ENCODE measurements at places on chromosomes 3 and 15. TPM values are rescaled to one million over a fixed set of nuclear protein-coding genes. Genes with fewer than 3 reads are reported as not detected.
A peak's percentile ranks its signal among the peaks of the same experiment; 100 is the strongest.

FES gene
- total RNA-seq: 51.0 TPM

NUSAP1 gene
- total RNA-seq: 7.0 TPM

C3orf49 gene
- not detected for total RNA-seq

CPEB1 gene
- 2.7 TPM for total RNA-seq

RAB5A gene
- total RNA-seq: 68.9 TPM

LDHAL6B gene
- total RNA-seq: not detected

CMTM7 gene
- 49.9 TPM for total RNA-seq

PCOLCE2 gene
- total RNA-seq: 41.0 TPM

DNA sequence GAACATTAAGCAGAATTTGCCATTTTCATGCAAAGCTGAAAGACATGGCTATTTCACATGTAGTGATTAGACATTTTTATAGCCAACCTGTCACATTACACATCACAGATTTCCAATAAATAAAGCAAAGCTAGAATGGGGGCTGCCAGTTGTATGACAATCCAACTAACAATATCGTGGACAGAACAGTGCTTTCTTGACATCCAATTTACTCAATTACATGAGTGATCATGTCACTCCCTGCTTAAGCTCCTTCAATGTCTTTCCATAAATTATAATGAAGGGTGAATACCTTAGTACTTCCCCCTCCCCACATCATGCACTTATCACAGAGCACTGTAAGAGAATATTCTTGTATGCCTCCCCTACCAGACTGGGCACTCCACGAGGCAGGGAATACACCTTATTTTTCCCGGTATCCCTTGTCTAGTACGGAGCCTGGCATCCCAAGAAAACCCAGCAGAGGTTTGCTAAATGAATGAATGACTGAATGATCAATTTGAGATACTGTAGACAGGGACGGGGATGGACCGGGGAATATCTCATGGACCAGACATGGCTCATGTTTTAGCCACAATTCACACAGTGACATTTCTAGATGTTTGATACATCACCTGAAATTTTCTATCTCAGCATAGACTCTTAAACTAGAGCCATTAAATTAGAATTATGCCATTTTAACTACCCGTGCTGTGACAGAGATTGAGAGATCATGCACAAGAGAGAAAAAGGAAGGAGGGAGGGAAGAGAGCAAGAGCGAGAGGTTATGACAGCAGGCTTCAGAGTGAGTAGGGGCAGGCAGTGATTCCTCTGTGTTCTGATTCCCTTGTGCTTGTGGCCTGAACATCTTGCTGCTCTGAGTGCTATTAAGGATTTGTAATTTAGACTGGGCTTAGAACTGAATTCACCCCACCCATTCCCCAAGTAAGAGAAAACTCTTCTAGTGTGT, 77.7 kb downstream of the EPHB1 start:
- no peaks in the 10 kb centered on the region for H3K36me3 ChIP-seq
- no peak for DNase-seq
- no peak overlapping the region for H3K4me3 ChIP-seq
- H3K27ac ChIP-seq: no peak overlapping the region
- no peaks in the 10 kb centered on the region for H3K27me3 ChIP-seq

DNA sequence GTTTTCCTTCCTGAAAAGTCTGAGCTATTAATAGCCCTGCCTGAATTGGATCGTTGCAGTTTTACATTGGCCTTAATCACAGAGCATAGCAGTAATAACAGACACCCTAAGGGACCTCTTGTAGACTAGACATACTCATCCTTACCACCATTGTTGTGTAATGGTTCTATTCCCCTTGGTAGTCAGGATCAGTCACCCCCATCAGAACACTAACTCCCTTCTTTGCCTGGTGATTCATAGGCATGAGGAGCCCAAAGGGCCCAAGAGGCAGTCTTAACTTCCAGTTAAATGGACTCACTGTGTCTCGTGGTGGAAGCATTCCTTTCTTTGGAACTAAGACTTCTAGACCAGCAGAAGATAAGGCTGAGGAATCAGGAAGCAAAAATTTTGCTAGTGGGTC, 20.2 kb downstream of the CGGBP1 start:
- no peak for DNase-seq
- H3K27ac ChIP-seq: no peak overlapping the region
- H3K4me3 ChIP-seq: no peak overlapping the region
- H3K4me1 ChIP-seq: no peaks in the 10 kb centered on the region
- no peaks in the 10 kb centered on the region for H3K27me3 ChIP-seq
- no peaks in the 10 kb centered on the region for H3K36me3 ChIP-seq

GRCh38 chr3:87361956-87362355, 85.6 kb upstream of the POU1F1 start:
- no peaks in the 10 kb centered on the region for H3K36me3 ChIP-seq
- H3K4me1 ChIP-seq: no peaks in the 10 kb centered on the region
- H3K27me3 ChIP-seq: no peaks in the 10 kb centered on the region
- H3K27ac ChIP-seq: no peak overlapping the region
- no peak for DNase-seq

GRCh38 chr3:195021692-195022091, 249.3 kb downstream of the XXYLT1 start:
- no peak overlapping the region for H3K4me3 ChIP-seq
- H3K4me1 ChIP-seq: no peaks in the 10 kb centered on the region
- no peak for DNase-seq
- H3K27me3 ChIP-seq: no peaks in the 10 kb centered on the region
- H3K27ac ChIP-seq: no peak overlapping the region

GRCh38 chr3:177681852-177682251, 484.6 kb upstream of the TBL1XR1 start:
- H3K27ac ChIP-seq: no peak overlapping the region
- no peaks in the 10 kb centered on the region for H3K36me3 ChIP-seq
- H3K4me1 ChIP-seq: peaks cover 20% of the 10 kb centered on the region
- no peaks in the 10 kb centered on the region for H3K27me3 ChIP-seq

DNA sequence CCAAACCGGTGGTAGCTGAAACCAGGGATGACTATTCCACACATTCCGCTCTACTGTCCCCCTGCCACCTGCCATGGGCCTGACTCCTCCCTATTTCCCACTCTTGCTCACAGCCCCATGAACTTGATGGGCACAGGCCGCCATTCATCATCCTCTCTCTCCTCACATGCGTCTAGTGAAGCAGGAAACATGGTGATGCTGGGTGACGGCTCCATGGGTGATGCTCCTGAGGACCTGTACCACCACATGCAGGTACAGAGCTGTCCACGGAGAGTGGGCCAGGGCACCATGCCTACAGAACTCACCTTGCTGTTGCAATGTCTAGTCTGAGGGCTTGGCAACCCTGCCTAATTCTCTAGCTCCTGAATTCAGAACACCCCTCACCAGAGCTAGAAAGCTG, 23.3 kb upstream of the MANF start:
- H3K4me1 ChIP-seq: no peaks in the 10 kb centered on the region
- no peak overlapping the region for H3K4me3 ChIP-seq
- no peak overlapping the region for H3K27ac ChIP-seq
- no peaks in the 10 kb centered on the region for H3K36me3 ChIP-seq
- no peaks in the 10 kb centered on the region for H3K27me3 ChIP-seq

DNA sequence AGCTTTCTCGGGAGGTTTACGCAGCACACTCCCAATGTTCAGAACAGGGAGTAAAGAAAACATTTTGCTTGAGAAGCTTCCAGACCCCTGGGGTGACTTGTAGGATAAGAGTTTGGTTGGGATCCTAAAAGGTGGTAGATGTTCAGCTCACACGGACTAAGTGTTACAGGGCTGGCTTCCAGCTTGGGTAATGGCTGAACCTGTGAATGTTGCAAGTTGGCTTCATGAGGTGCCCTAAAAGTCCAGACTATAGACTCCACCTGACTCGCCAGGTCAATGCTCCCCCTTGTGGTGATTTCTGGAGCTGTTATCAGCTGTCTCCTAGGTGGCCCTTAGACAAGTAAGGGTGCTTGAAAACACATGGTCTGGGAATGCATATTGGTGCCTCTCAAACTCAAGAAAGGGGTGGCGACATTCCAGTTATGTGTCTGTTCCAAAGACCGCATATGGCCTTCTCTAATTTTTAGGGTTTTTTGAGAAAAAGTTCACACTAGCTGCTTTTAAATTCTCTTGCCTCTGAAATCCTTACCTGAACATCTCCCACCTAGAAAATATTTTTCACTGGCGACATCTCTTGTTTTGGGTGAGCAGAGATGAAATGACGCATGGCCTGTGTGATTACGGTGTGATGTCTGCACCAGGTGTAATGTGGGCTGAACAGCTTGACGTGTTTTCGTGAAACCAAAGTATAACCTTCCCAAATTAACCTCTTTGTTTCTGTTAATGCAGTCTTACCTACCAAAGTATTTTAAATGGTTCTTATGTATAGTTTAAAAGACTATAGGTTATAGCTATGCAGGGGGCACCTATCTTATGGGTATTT, 175.7 kb upstream of the KBTBD8 start:
- no peaks in the 10 kb centered on the region for H3K27me3 ChIP-seq
- peaks cover 7% of the 10 kb centered on the region for H3K4me1 ChIP-seq
- no peaks in the 10 kb centered on the region for H3K36me3 ChIP-seq
- DNase-seq: peak; percentile 61
- H3K27ac ChIP-seq: no peak overlapping the region

GRCh38 chr3:156782921-156783320, 43.2 kb upstream of the LEKR1 start:
- no peak for DNase-seq
- no peak overlapping the region for H3K27ac ChIP-seq

DNA sequence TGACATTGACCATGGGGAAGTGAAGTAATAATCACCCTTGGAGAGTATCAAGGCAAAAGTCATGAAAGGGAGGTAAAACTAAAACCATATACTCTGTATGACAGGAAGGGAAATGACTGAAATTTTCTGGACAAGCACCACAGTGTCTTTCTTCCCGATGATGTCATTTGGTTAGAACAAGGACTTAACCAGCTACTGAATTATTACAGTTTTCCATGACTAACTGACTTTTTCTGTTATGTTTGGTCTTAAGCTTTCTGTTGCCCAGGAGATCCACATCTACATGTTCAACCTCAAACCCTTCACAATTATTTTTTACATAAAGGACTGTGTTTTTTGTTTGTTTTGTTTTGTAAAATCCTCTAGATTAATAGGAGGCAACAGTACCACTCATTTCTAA, 191.9 kb upstream of the IL12A start:
- H3K36me3 ChIP-seq: no peaks in the 10 kb centered on the region
- H3K27me3 ChIP-seq: no peaks in the 10 kb centered on the region
- H3K27ac ChIP-seq: peak overlapping the region; percentile 79
- peaks cover 20% of the 10 kb centered on the region for H3K4me1 ChIP-seq
- no peak overlapping the region for H3K4me3 ChIP-seq

GRCh38 chr3:15505479-15506165, 15.9 kb downstream of the COLQ start:
- H3K27me3 ChIP-seq: no peaks in the 10 kb centered on the region
- no peak for DNase-seq
- no peaks in the 10 kb centered on the region for H3K36me3 ChIP-seq
- peaks cover 2% of the 10 kb centered on the region for H3K4me1 ChIP-seq

GRCh38 chr3:135917076-135917475, 48.5 kb upstream of the PPP2R3A start:
- no peaks in the 10 kb centered on the region for H3K36me3 ChIP-seq
- H3K27ac ChIP-seq: no peak overlapping the region
- H3K4me1 ChIP-seq: no peaks in the 10 kb centered on the region
- H3K4me3 ChIP-seq: no peak overlapping the region
- no peaks in the 10 kb centered on the region for H3K27me3 ChIP-seq

- no peaks in the 10 kb centered on the region for H3K27me3 ChIP-seq
- H3K36me3 ChIP-seq: no peaks in the 10 kb centered on the region
- DNase-seq: no peak
- H3K4me3 ChIP-seq: peak within 1 kb of the TSS; percentile 68
Observed at GRCh38 chr3:72446218-72447058, 401.8 kb downstream of the SHQ1 start.

GRCh38 chr15:48283396-48284145, 47.7 kb upstream of the DUT start:
- no peaks in the 10 kb centered on the region for H3K27me3 ChIP-seq
- H3K4me3 ChIP-seq: no peak overlapping the region
- no peaks in the 10 kb centered on the region for H3K4me1 ChIP-seq

DNA sequence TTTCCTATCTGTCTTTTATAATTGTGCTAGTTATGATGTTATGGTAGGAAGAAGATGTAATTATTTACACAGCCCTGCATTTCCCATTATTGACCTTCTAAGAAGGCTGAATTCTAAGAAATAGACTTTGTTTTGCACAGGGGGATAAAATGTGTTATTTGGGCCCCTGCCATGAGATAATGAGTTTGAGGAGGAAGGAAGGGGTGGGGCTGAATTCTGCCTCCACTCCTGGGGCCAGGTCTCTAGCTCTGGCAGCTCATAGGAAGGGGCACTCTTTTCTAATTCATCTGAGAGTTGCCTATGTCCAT, 69.2 kb upstream of the GOLGA8B start:
- no peak for DNase-seq
- H3K4me3 ChIP-seq: no peak overlapping the region
- H3K27ac ChIP-seq: no peak overlapping the region
- peaks cover 9% of the 10 kb centered on the region for H3K27me3 ChIP-seq
- no peaks in the 10 kb centered on the region for H3K36me3 ChIP-seq

DNA sequence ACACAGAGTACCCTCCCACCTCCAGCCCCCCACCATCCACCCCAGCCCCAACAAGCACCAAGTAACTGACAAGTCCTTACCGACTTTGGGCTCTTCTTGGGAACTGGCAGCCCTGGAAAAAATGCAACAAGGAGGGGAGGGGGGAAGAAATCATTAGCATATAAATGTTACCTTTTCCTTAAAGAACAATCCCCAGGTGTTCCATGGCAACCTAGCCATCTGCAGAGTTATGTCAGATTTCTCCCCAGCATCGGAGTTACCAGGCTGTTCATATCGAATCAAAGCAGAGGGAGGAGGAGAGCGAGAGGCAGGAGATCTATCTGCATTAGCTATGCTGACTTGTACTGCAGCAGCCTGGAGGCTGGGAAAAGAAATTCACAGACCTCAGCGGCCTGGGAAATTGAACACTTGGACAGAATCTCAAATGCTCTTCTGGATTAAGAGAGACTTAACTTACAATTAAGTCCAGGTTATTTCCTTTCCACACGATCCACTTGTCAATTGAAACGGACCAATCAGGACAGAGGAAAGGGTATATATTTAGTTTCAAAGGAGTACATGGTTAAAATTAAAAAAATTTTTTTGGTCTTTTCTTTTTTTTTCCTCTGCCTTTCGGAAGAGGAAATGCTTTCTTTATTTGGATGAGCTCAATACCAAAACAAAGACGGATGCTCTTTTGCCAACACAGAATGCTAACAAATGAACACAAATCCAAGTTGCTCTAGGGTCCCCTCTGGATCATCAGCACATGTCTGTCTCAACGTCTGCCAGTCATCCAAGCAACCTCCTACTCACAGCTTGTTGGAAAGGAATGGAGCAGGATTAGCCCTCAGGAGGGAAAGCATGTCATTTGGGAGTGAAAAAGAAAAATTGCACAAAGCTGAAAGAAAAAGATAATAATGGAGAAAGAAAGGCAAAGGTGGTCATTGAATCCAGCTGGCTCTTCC, 637.1 kb downstream of the MAGI1 start:
- no peaks in the 10 kb centered on the region for H3K36me3 ChIP-seq
- H3K27ac ChIP-seq: no peak overlapping the region
- no peak for DNase-seq
- H3K4me3 ChIP-seq: no peak overlapping the region
- no peaks in the 10 kb centered on the region for H3K4me1 ChIP-seq
- H3K27me3 ChIP-seq: no peaks in the 10 kb centered on the region

DNA sequence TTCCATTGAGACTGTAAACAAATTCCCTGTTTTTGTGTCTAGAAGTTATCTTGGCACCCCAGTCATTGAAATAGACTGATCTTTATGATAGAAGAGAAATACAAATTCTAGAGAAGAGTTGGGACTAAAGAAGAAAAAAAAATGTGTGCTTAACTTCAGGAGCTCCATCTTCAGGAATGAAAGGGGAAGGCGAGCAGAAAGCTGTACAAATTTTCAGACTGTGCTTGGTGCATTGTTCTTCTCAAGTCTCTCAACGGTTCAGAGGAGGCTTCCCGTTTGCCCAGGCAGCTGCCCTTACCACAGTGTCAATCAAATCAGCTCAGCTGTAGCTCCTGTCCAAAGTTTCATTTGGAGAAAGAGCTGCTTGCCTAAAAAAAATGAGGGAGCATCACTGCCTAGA, 41.7 kb downstream of the OXSM start:
- H3K4me1 ChIP-seq: no peaks in the 10 kb centered on the region
- H3K4me3 ChIP-seq: no peak overlapping the region
- H3K27me3 ChIP-seq: no peaks in the 10 kb centered on the region

Data from lower lobe of right lung (tissue), 2 donors.